ENCODE measurements at places on chromosomes 7 and 10.

DNA sequence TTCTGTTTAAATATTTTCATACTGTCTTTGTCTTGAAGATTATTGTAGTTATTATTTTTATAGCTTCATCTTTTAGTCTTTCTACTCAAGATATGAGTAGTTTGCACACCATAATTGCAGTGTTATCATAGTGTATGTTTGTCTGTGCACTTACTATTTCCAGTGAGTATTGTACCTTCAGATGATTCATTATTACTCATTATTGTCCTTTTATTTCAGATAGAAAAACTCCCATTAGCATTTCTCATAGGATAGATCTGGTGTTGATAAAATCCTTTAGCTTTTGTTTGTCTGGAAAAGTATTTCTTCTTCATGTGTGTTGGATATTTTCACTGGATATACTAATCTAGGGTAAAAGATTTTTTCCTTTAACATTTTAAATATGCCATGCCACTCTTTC is 646.2 kb upstream of the GRM3 start:
- no peak for DNase-seq

DNA sequence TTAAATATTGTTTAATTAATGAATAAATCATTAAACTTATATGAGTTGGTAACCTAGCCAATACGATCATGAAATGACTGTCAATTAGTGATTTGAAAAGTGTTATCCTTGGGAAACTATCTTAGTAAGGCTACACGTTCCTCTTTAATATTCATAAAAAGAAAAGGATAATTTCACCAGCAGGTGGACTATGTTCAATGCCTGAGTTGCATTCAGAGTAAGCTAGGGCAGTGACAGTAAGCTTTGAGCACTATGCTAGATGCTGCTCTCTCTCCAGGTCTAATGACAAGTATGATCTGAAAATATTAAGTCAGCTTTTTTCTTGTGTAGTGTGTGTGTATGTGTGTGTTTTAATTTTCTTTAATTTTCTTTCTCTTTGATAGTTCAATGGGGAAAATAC is 486.3 kb upstream of the PCDH15 start:
- DNase-seq = no peak

DNA sequence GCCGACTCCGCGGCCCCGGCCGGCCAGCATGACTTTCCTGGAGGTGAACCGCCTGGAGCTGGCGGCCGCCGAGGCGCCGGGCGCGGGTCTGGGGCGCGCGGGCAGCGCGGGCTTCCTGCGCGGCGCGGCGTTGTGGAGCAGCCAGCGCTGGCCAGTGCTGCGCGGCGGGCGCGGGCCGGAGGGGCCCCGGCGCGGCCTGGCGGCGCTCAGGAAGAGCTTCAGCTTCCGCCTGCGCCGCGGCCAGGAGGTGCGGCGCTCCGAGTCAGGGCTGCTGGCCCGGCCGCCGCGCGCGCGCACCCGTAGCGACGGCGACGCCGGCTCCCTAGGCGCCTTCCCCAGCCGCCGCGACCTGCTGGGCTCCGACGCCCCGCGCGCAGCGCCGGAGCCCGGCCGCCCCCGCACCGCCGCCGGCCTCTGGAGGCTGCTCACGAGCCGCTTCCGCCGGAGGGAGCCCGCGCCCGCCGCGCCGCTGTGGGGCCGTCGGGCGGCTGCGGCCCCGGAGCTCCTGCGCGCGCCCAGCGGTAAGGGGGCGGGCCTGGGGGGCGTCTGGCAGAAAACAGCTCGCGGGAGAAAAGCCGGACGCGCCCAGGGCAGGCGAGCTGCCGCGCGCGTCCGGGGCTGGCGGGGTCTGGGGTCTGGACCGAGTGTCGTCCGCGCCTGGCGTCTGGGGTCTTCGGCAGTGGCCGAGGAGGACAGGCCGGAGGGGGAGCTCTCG is 29.0 kb downstream of the AGAP3 start:
- peak; percentile 36 for DNase-seq

DNA sequence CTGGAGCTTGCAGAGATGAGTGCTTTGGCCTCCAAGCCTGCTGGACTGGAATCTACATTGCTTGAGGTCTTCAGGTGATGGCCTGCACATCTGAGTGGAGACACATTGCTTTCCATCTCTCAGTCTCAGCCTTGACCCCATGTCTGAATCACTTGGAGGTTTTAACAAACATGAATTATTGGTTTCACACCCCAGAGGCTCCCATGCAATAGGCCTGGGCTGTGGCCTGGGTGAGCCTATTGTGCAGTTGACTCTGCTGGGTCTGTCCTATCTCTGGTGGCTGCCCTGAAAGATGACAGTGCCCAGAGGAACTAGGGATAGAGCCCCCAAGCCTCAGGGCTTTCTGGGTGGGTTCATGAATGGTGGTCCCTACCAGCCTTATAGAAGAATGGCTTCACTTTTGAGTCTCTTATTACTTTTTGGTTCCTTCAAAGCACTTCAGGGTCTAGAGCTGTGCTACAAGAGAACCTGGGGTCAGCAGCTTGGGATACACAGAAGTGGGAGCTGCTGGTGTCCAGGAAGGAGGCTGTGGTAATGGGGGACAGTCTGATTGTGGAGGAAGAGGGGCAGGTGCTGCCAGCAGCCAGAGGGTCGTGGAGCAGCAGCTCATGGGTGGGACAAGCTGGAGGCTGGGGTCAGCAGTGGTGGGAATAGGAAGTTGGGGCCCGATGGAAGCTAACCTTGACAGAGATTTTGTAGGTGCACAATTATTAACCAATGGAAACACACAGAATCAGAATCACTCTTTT is 5.5 kb downstream of the RAMP3 start:
- no peak for DNase-seq

GRCh38 chr7:92135052-92135889 is 994 bp upstream of the CYP51A1 start:
- no peak for DNase-seq

- no peak for DNase-seq
Observed at GRCh38 chr7:156783864-156784263, 109.1 kb downstream of the LMBR1 start.

GRCh38 chr10:55793024-55793423 is 568.0 kb downstream of the ZWINT start:
- DNase-seq = no peak

GRCh38 chr7:132541656-132542055 is 34.6 kb downstream of the PLXNA4 start:
- no peak for DNase-seq
